ENCODE measurements at places on chromosomes 2 and 18. TPM values are rescaled to one million over a fixed set of nuclear protein-coding genes. Genes with fewer than 3 reads are reported as not detected.

DNA sequence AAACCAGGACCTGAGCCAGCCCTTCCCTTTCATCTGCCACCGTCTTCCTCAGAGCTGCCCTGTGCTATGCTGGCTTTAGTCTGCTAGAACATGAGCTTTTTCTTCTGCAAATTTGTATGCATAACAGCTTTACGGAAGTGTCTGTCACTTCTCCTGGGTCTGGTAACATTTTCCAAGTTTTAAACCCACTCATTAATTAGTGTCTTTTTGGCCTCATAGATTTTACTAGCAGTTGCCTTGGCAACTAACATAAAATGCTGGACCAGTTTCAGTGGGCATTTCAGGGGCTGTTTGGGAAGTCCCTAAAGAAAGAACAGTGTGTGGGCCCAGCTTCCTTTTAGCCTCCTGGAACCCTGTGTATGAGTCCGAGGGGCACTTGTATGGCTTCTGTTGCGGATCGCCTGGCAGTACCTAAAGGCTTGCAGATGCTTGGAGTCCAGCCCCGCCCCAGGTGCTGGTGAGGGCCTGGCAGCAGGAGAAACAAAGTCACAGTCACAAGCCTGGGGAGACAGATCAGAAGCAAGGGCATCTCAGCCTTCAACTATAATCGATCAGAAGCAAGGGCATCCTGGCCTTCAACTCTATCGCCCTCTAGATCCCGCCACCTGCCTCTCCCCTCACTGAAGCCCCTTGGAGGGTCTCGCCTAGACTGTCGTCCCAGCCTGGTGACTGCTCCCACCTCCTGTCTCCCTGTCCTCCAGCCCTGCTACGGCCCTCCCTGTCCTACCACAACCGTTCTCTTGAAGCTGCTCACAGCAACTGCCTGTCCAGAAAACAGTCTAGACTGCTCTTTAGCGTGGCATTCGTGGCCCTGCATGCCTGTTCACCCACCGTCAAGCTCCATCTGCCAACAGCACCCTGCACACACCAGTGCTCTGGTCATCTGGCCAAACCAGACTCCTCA lies 36.8 kb upstream of the MAPRE3 start:
- no peak for DNase-seq

DNA sequence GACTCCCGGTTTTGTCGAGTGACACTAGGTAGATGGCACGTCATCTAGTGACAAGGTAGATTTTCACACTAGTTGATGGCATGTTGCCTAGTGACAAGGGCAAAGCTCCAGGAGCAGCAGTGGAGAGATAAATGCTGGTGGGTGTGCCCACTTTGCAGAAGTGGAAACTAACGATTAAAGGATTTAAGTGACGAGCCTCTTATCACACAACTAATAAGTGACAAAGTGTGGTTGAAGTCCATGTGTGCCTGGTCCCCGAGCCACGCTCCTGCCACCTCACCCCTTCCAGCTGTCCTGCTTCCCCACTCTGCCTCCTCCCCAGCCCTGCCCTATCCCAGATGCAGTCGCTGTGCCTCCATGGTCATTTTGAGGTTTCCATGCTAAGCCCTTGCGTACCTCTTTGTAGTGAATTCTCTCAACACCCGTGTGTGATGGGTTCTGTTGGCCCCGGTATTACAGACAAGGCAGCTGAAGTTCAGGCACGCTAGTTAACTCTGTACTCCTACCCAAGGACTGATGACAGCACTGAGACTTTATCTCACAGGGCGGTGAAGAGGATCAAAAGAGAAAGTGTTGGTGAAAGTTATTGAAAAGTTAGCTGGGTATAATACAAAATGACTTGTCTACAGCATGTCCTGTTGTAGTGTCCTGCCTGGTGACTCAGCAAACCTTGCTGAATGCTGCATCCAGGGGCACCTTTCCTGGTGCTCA lies 113.4 kb upstream of the GLI2 start:
- DNase-seq = no peak

DNA sequence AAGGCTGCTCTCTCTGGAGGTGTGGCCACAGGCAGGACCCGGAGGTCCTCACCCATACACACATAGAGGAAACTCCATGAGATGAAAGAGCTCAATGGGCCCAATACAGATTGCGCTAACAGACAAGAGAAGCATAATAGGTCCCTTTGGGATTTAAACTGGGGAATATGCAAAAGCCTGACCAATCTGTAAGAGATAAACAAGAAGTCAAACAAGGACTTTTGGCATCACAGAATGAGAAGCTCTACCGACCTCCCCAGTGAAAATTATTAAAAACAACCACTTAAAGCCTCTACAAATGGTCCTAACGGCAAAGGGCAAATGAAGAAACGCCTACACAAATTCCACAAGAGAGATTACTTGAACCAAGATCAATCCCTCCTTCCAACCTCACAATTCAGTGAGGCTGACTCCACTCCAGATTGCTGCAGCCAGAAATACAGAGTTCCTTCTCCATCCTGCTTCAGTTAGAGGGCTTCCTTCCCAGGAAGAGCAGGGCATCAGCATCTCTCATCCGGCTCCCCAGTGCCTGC lies 10.8 kb downstream of the IWS1 start:
- no peak for DNase-seq

DNA sequence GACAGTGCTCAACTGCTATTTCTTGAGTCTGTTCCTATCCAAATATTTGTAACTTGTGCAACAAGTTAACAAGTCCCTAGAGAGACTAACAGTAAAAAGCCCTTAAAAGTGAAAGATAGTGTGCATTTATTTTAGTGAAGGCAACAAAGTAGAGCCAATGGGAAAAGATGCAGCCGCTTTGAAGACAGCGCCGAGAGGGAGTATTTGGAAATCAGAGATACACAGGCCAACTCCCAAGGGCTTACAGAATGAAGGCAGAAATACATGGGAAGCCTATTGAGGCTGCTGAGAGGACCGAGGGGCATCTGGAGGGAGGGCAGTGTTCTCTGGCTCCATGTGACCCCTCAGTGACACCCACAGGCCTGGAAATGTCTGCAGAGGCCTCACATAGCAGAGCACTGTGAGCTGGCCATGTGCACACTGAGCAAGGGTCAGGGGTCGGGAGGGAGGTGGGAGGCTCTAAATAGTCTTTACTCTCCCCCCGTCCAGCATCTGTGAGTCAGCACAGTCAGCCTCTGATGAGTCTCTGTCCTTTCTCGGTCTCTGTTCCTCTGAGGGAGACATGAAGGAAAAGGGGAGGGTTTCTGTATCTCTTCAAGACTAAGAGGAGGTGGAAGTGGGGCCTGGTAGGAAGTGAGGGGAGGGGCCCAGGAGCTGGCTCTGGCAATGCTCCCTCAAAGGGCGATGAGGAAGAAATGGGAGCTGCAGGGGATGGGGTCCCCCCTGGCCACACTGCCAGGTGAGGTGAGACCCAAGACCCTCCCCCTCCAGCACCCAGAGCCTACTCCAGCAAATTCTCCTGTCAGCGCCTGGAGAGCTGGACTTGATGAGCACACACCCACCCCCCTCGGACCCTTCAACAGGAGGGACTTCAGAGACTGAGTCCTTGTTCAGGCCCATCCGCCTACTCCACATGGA lies 133.6 kb downstream of the SP3 start:
- DNase-seq = no peak

DNA sequence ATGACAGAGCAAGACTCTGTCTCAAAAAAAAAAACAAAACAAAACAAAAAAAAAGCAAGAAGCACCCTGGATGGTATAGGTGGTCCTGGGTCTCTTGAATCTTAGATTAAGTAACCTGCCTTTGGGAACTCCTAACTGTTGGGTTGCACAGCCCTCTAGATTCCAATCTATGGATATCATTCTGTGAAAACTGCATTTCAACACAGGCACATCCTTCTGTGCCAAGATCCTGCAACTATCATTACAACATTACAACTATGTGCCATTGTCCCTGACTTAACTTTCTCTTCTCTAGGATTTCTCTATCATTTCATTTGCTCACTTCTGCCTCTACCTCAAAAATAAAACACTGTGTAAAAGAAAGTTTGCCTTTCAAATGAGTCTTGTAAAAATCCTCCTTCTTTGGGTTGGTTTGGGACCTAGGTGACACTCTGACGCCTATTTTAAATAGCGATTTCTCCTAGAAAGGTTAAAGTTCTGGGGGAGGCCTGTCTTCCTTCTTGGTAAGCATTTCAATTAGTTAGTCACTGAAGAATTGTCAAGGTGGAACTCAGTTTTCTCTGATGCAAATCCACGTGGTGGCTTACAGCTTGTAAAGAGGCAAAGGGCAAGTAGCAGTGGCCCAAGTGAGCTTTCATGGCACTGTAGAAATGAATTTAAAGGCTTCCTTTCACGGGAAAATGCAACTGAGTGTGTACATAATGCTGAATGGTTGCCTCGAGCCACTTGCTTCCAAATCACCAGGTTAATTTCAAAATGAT lies 9.2 kb downstream of the LGALSL start:
- DNase-seq = no peak

- DNase-seq = no peak
These were observed 153.3 kb downstream of the RAPGEF4 start for GRCh38 chr2:172888714-172889669.

DNA sequence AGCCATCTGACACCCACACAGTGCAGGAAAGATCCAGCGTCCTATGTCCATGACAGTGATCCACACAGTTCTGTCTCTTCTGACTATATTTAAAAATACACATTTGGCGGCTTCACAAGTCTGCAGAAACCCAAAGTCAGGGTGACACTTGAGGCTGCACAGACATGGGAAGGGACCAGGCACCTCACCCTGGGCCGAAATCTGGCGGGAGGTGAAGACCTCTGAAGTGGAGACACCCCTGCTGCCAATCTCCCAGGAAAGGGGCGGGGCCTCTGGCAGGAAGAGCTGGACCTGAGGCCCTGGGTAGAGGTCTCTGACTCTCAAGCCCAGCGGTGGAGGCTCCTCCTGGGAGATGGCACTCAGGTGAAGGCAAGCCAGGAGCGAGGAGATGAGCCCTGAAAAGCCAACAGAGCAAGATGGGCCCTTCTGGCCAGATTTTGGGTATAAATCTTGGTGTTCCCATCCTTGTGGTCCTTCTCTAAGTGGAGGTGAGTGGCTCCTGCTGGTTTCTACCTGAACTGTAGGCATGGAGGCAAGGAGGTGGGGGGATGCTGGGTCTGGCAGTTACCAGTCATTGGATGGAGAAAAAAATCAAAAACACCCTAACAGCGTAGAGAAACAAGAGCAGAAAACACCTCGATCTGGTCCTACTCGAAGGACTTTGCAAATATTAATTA lies 248.4 kb downstream of the HDAC4 start:
- DNase-seq = peak; percentile 34

DNA sequence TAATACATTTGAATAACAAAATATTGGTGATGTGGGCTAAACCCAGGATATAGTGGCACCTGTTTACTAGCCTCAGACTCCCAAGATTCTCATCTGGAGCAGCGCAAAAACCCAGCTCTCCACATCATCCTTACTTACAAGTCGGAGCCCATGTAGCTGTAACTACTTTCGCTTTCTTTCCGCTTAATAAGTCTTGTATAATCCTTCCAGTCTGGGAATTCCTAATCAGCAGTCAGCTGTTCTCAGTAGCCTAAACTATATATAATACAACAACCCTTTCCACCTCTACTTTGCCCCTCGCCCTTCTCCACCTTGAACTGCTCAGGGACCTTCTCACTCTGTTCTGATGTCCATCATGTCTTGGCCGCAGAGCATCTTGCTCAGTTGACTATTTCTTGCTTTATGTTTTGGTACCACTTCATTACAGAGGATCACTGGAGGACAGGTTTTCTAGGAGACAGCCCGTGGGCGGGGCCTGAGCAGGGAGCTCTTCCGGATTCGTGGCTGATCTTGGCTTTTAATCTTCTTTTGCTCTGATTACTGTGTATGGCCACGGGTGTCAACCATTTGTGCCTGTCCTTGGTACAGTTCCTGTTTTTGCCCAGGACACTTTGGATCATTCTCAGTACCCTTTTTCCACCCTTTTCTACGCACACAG lies 119.9 kb upstream of the SERTAD2 start:
- no peak for DNase-seq

GRCh38 chr2:28338046-28338817 lies 54.4 kb upstream of the FOSL2 start:
- peak; percentile 90 for DNase-seq

DNA sequence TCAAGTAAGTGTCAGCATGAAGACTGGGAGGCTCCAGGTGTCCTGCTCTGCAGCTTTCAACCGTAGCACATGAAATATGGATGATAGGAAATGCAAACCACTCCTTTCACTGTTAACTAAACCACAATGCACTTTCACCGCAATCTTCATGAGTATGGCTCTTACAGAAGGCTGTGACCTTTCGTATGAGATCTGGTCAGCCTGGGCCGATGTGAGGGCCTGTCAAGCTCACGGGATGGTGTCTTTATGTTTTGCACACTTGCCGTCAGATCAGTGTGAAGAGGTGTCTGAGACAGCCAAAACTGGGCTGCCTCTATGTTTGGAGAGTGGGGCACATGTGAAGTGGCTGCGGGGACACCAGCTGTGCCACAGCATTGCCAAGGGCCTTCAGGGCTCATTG lies 62.8 kb upstream of the AFF3 start:
- DNase-seq = no peak

- no peak for DNase-seq
These were observed 596.9 kb downstream of the NYAP2 start for GRCh38 chr2:225996462-225996828.

GRCh38 chr2:219049282-219049681 lies 8.0 kb upstream of the CFAP65 start:
- DNase-seq = no peak

DNA sequence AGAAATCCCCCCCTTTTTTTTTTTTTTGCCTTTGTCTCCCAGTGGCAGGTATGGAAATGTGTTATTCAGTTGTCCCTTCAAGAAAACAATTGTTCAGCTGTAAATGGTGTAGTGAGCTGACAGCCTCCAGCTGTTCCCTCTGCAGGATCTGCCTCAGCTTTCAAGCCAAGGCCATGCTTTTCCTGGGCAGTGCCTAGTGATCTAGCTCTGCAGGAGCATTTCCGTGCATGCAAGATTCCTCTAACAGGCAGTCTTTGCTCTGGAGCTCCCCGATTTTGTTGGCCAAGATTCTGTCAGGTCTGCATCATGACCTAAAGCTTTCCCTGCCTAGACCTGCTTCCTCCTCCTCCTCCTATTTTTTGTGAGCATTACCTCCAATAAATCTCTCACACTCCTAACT lies 300.7 kb upstream of the UBE2E3 start:
- DNase-seq = no peak

- peak; percentile 71 for DNase-seq
These were observed 15.1 kb upstream of the NMUR1 start for GRCh38 chr2:231545105-231545902.

DNA sequence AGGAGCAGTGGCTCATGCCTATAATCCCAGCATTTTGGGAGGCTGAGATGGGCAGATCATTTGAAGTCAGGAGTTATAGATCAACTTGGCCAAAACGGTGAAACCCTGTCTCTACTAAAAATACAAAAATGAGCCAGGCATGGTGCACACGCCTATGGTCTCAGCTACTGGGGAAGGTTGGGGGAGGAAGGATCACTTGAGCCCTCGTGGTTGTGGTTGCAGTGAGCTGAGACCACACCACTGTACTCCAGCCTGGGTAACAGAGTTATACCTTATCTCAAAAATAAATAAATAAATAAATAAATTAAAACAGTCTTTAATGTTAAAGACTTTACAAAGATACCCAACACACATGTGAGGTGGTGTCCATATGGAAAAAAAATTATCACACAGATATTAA lies 134.0 kb downstream of the C2orf74 start:
- no peak for DNase-seq

The ACOXL gene
- not detected for total RNA-seq

The DSC1 gene
- total RNA-seq = not detected

The TTC27 gene
- 24.2 TPM for total RNA-seq

The FOXI3 gene
- total RNA-seq = not detected

The PTPRN gene
- 4.9 TPM for total RNA-seq

The TLX2 gene
- total RNA-seq = not detected

The CFAP65 gene
- total RNA-seq = not detected

The STEAP3 gene
- total RNA-seq = 33.2 TPM

The PLEKHM3 gene
- 2.0 TPM for total RNA-seq

The CXCR4 gene
- total RNA-seq = 0.22 TPM

The PSTPIP2 gene
- 6.8 TPM for total RNA-seq

Data from SJSA1 (cell line).